ENCODE measurements at places on chromosomes 3 and 15.

DNA sequence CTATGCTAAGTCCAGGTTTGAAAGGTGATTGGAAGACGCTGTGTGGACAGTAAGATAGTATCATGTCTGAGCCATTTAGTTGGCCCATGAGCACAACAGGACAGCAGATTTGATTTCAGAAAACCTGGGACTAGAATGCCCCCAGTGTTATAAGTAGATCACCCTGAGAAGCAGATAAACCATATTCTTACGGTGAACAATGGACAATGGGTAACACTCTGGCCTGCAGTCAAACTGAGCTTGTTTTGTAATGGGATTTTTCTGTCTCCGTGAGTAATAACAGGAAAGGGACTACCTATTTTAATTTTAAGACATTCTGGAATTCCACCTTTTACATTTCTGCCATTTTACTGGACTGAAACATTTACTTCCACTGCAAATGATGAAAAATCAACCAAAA is 71.5 kb downstream of the LDHAL6B start:
- DNase-seq: no peak

DNA sequence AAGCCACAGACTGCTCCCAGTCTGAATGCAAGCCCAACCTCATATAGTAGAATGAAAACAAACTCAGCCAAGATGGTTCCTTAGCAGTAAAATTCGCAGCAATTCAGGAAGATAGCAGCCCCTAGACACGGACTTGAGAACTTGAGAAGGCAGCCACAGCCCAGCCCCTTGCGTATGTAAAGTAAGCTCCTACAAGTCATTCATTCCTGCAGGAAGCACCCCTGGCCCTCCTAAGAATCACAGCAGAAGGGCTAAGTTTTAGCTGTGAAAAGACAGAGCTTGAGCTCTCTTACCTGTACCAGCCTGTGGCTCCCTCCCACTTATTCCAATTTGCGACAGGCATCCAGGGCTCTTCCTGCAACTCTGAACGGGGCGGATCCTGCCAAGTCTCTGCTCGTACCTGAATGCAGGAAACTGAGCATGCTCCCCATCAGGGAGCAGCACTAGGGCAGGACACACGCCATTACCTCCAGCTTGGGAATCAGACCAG is 136.4 kb downstream of the MAGI1 start:
- no peak for DNase-seq

DNA sequence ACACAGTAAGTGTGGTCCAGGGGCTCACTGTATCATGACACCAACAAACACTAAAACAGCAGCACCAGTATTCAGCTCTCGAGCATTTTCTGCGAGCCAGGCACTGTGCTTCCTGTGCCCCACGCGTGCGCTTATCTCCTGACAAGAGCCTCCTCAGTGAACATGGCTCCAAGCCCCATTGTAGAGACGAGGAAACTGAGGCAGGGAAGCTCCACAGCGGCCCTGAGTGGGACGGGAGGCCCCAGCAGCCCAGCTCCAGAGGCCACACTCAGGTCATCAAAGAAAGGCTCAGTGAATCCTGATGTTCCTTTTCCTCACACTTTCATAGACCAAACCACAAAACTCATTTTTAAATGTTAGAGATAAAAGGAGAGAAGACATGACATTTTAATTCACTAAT is 113.1 kb downstream of the TPRA1 start:
- DNase-seq: no peak

- no peak for DNase-seq
Observed at GRCh38 chr3:188682316-188682715, 489.5 kb upstream of the TPRG1 start.

DNA sequence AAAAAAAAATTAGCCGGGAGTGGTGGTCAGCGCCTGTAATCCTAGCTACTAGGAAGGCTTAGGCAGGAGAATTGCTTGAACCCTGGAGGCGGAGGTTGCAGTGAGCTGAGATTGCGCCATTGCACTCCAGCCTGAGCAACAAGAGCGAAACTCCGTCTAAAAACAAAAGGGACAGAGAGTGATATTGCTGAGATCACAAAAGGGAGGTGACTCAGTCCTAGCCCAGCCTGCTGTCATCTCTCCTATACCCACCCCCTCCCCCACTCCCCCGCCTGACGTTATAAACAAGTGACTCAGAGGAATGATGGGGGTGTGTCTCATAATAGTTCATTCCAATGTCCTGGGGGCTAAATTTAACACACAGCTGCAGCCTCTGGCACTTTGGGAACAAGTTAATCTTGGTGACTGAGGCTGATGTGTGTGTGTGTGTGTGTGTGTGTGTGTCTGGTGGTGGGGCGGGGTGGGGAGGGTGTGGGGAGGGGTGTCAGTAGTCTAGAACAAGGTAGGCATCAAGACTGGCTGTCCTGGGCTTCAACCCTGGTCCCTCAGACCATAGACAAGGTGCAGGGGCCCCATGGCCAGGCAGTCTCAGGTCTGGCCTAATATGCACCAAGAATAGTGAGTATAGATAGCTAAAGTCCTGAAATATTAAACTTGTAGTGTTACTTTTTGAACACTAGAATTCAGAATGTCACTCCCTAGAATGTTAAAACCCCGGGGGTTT is 1.3 kb upstream of the KLHL40 start:
- DNase-seq: peak; percentile 65

- DNase-seq: no peak
Observed at GRCh38 chr3:106820726-106821362, 556.4 kb upstream of the CCDC54 start.

- DNase-seq: no peak
Observed at GRCh38 chr15:64105113-64105704, 9.4 kb downstream of the SNX1 start.

- no peak for DNase-seq
Observed at GRCh38 chr15:94855018-94855408, 623.7 kb downstream of the MCTP2 start.

DNA sequence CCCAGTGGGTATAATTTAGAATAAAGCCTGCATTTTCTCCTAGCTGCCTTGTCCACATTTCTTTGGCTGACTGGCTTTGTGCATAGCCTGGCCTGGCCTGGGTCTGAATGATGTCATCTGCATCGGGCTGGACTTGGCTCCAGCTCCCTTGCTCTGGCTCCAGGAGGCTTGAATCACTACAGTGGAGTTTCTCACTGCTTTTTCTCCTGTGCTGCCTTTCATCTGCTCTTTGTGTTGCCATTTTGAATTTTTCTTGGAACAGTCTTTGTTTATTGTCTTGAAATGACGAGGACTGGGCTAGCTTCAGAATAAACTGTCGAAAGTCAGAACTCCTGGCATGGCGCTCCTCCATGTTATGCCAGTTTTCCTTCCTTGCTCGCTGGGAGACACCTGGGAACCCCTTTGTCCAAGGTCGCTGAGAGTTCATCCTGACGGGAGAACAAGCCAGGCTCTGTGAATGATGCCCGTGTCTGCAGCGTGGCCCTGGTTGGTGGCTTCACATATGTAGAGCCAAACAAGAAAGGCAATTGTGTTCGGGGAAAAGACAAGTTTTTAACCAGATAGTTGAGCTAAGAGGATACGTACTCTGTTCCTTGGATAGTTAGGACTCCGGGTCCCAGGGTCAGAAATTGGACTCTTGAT is 258.9 kb downstream of the PDZRN3 start:
- peak; percentile 33 for DNase-seq

GRCh38 chr15:77748078-77749064 is 115.7 kb upstream of the LINGO1 start:
- DNase-seq: no peak

- DNase-seq: no peak
Observed at GRCh38 chr3:180870008-180870699, 42.3 kb upstream of the FXR1 start.

- DNase-seq: no peak
Observed at GRCh38 chr15:91338766-91339165, 238.7 kb downstream of the SV2B start.

- no peak for DNase-seq
Observed at GRCh38 chr3:182083112-182083511, 371.4 kb downstream of the SOX2 start.

- no peak for DNase-seq
Observed at GRCh38 chr3:46847744-46848143, 15.5 kb downstream of the MYL3 start.

DNA sequence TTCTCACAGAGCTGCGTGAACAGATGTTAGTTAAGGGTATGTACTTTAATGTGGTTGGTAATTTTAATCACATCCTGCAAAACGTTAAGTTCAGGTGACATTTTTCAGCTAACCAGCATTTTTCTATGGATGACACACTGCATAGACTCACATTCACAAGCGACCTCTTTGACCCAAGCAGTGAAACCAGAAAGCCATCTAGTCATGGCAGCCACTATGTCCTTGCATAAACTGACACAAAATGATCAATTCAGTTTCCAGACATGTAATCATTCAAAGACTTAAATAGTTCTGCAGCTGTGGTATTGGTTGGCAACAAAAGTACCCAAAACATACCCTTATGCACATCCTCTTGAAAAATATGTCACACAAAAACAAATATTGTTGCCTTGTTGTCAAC is 7.4 kb upstream of the CAPN7 start:
- no peak for DNase-seq

GRCh38 chr3:195286115-195286872 is 15.3 kb upstream of the XXYLT1 start:
- no peak for DNase-seq

GRCh38 chr3:102059145-102059943 is 210.0 kb downstream of the NFKBIZ start:
- DNase-seq: no peak

DNA sequence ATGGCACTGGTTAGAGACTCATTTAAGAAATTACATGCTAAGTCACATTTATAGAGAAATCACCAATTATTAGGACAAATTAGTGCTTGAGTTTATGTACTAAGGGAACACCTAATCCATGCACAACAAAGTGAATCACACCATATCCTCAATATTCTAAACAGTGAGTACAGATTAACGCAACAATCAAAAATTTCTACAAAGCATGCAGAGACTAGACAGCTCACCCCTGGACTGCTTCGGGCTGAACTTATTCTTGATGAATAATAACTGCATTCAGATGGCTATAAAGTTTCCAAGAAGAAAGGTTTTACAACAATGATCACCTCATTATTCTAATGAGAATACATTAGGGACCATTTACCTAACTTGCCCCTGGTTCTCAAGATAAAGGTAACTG is 66.5 kb downstream of the LRRFIP2 start:
- DNase-seq: no peak

DNA sequence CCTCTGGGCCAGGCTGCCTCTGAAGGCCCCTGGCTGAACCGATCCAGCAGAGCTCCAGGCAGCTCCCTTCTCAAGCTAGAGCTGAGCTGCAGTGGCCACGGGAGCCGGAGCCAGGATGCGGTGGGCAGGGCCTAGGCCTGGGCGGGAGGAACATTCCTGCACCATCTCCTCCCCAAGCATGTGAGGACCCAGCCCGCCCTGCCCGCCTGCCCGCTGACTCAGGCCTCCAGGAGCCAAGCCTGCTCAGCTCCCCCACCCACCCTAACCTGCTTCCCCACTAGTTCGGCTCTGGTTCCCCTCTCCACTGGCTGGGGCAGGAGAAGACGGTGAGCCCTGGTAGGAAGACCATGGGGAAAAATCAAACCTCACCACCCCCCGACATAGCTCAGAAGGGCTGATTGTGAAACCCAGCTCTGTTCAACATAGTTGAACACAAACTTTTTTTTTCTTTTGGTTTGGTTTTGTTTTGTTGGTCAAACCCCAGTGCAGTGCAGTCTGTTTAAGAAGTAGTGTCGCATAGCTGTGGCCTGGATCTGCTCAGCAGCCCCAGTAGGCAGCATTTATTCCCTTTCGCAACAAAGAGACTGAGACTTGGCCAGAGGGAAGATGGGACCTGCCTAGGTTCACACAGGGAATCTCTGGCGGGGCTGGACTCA is 13.5 kb downstream of the SNX33 start:
- DNase-seq: no peak

DNA sequence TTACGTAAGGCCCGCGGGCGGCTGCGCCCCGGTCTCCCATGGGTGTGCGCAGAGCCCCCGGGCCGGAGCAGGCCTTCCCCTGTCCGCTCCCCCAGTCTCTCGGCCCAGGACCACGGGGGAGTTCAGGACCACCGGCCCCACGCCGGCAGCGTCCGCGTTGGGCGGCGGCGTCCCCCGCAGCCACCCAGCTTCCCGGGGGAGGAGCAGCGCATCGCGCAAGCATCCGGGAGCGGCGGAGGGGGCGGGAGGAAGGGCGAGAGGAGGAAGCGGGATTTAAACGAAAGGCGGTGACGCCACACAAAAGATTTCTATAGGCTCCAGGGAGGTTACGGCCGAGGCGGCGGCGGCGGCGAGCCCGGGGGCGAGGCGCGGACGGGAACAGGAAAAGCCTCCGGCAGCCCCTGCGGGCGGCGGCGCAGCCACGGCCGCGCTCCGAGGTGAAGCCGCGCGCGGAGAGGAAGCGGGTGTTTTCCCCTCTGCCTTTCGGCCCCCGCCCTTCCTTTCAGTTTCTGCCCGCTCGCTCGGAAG is at the start of gene TLNRD1:
Gene TLNRD1 (plus strand): TSS at position 300 of the 528 bp plus-strand sequence. CDS start 1,349 bp downstream, outside the sequence.
- peak; percentile 67 for DNase-seq

DNA sequence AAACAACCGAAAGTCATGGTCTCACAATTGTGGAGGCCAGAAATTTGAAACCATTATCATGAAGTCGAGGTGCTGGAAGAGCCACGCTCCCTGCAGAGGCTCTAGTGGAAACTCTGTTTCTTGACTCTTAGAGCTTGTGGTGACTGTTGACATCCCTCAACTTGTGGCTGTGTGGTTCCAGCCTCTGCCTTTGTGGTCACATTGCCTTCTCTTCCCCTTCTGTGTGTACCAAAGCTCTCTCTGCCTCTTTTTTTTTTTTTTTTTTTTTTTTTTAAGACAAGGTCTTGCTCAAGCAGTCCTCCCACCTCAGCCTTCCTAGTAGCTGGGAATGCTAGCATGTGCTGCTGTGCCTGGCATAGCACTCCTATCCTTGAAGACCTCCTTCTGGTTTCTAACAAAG is 48.7 kb upstream of the CRTC3 start:
- no peak for DNase-seq

DNA sequence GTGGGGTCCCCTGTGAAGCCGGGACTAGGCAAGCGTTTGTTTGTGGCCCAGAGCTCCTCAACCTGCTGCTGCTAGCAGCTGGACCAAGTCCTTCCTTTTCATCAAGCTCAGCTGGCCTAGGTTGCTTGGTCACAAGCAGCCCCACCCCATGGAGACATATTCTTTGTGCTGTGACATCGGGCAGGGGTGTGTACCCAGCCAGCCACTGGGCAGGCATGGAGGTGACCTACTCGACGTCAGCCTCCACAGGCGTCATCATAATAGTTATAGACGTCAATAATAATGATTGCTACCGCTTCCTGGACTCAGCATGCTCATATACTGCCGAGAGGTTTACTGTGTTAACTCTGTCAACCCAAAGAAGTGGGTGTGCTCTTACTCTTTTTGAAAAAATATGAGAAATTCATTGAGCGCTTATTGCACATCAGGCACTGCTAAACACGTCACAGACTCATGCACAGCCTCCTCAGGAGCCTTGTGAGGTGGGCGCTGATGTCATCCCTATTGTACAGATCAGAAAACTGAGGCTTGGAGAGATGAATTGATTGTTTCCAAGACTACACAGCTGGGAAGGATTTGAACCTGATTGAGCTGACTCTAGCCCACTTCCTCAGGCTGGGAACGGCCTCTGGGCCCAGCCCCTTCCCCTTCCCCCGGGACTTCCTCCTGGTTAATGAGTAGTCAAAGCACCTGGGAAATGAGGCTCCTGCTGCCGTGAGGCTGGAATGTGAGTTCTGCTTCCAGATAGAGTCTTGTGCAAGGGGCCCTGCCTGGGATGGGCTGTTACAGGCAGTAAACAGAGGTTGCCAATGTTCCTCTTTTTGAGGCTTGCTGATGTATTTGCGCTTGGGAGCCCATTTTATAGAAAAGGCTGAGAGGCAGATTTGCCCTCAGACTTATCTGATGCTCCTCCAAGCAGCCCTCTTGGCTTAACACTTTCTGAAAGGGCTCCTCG is 16.2 kb downstream of the SLC6A6 start:
- DNase-seq: no peak

GRCh38 chr15:83711236-83711635 is 57.3 kb downstream of the ADAMTSL3 start:
- no peak for DNase-seq

All from anterior cingulate cortex (tissue), 58 donors.